Breast epithelium (tissue), 4 donors: ENCODE measurements at places on chromosomes 2 and 18.

DNA sequence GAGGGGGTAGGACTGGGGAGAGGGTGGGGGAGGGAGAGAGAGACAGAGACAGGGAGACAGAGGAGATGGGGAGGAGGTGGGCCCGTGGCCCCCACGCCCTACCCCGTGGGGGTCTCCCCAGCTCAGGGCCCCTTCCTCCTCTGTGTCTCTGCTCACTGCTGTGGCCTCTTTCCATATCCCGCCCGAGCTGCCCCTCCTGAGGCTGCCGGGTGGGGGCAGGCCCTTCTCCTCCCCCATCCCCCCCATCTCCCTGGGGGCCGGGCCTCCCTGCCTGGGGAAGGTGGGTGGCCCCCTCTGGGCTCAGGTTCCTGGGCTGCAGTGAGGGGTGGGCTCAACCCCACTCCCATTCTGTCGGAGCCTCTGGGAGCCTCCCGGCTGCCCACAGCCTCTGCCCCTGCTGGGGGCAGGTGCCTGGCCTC, 332 bp upstream of the PDCD1 start:
- no peak for DNase-seq

DNA sequence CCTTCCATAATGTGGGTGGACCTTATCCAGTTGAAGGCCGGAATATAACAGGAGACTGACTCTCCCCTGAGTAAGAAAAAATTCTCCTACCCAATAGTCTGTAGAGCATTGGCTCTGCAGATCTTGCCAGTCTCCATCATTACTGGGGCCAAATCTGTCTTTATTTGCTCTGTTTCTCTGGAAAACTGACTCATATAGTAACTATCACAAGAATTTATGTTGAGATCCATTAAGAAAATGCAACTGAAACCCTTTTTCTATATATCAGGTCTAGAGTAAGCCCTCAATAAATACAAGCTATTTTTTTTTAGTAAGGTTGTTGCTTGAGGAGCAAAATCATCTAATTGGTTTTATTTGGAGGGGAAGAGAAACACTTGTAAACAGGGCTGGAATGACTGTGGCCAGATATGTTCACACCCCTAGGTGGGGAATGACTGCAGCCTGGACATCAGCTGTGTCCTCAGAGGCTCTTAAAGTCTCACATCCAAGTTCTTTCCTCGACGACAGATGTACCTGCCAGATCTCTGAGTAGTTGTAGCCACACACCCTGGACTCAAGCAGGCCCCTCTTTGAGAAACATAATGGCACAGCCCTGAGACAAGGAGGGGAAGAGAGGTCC, 339.7 kb downstream of the TNS1 start:
- no peak for DNase-seq

- DNase-seq, result no peak
These were observed 162.2 kb upstream of the PGAP1 start for GRCh38 chr2:197088694-197089093.

- no peak for DNase-seq
These were observed 20.4 kb upstream of the TMEM247 start for GRCh38 chr2:46458763-46459500.

GRCh38 chr18:12656938-12657683, 796 bp downstream of the SPIRE1 start:
- no peak for DNase-seq

GRCh38 chr2:134011936-134012586, 241.8 kb upstream of the MGAT5 start:
- DNase-seq, result no peak

DNA sequence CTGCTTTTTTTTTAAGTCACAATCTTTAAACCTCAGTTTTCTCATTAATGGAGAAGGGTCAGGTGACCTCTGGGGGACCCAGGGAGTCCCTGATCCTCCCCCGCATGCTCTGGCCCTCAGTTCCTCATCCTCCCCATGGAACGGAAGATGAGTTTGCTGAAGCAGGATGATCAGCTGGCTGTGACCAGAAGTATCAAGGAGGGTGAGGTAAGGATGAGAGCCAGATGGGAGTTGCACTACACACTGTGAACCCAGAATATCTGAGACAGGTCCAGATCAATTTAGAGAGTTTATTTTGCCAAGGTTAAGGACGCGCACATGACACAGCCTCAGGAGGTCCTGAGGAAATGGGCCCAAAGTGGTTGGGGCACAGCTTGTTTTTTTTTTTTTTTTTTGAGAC, 3.8 kb downstream of the CATIP start:
- no peak for DNase-seq

GRCh38 chr18:6553234-6553900, 138.7 kb upstream of the L3MBTL4 start:
- DNase-seq, result no peak

DNA sequence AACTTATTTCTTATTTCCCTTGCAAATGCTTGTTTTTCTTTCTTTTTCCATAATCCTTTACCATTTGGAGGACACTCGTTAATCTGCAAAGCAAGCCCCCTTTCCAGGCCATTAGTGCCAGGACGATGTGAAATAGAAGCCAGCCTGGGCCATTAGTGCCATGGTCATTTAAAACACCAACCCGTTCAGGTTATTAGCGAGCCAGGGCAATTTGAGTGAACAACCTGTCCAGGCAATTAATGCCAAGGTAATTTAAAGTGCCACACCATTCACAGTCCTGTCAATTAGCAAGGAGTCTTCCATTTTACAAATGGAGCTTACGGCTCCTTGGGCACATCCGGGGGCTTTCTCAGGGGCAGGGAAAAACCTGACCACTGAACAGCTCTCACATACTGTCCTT, 370.6 kb downstream of the HRH4 start:
- no peak for DNase-seq

- DNase-seq, result no peak
These were observed 53.6 kb upstream of the AFF3 start for GRCh38 chr2:100195942-100196341.

- DNase-seq, result no peak
These were observed 400 bp downstream of the CCDC88A start for GRCh38 chr2:55419233-55419678.

DNA sequence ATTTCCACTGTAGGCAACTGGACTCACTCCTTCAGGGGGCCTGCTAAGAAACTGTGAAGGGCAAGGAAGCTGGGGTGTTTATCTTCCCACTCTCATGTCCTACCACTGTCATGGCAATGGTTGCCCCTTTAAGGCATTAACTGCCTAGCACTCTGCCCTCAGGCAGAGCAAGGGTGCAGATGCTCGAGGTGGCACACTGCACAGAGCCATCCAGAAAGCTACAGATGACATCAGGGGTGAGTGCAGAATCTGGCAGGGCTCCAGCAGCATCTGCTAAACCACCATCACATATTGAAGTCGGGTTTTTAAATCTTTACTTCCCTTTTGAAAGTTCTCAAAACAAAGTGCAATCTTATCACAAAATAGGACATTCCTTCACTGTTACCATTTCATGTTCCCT, 75.4 kb downstream of the RAPGEF4 start:
- DNase-seq, result no peak

DNA sequence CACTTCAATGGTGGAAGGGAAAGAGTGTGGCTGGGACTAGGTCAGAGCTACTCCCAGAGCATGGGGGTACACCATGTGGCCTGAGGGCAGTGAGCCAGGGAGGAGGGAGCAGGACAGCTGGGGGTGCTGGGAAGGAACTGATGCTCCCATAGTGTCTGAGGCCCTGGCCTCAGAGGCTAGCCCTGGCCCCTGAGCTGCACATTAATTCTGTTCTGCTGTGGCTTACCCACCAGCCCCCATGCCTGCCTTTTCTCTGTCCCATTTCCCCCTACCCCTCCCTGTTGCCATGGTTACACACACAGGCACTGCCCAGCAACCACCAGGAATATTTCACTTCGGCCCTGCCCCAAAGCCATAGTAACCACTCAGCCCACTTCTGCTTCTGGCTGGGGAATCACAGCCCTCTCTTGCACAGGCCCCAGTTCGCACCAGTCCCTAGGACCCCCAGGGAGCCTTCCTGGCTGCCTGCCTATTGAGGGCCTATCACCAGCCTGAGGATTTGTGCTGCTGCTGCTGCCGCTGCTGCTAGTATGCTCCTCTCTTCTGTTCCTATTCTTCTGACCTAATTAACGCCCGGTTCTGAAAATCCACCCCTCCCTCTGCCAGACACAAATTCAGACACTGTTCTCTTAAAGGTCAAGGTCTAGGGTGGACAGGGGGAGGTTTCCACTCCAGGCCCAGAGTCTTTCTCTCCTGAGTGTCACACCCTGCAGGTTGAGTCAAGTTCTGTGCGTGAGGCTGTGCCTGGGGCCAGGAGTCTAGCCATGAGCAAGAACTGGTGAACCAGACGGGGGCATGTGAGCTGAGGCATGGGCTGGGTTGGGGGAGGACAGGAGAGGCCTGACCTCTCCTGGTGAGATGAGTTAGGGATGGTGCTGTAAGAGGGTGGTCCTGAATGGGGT, 87.1 kb upstream of the MCFD2 start:
- DNase-seq, result no peak

DNA sequence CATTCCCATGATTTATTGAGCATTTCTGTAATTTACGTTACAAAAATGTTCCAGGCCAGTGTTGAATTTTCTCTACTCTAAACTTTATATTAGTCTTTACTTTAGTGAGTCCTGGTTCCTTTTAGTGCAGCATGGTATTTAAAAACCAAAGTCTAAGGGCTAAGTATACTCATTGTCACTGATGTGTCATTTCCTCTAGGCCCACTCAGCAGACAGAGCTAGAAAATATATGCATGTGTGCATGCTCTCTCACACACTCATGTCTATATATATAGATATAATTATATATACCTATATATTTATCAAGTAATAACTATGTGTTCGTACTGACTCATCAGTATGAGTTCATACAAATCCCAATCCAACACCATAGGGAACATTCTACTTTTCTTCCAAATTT, 132.5 kb upstream of the SLC8A1 start:
- no peak for DNase-seq

GRCh38 chr2:3664925-3665324, 6.9 kb downstream of the ALLC start:
- no peak for DNase-seq

- no peak for DNase-seq
These were observed 83.2 kb downstream of the LAMA3 start for GRCh38 chr18:23772327-23773024.

- no peak for DNase-seq
These were observed 814.5 kb upstream of the LRATD1 start for GRCh38 chr2:13818002-13818401.

GRCh38 chr2:4381049-4381448, 677.7 kb downstream of the DCDC2C start:
- no peak for DNase-seq

GRCh38 chr18:22387787-22388186, 29.9 kb downstream of the CTAGE1 start:
- no peak for DNase-seq

- no peak for DNase-seq
These were observed 447.8 kb upstream of the SPHKAP start for GRCh38 chr2:228629251-228629650.

GRCh38 chr2:42879121-42879705, 86.8 kb upstream of the HAAO start:
- DNase-seq, result no peak

DNA sequence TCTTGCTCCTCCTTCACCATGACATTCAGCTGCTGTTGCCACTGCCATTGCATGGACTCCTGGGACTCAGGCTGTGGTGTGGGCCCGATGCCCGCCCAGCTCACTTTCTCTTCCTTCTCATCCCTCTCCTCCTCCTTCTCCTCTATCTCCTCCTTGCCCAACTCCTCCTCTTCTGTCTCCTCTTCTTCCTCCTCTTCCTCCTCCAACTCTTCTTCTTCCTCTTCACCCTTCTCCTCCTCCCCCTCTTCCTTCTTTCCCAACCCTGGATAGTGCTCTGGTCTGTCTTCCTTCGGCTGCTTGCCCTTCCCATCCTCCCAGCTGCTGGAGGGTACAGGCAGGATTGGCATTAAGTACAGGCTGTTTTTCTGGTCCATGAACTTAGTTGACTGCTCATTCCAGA, 10.8 kb upstream of the CRYBA2 start:
- DNase-seq, result no peak

DNA sequence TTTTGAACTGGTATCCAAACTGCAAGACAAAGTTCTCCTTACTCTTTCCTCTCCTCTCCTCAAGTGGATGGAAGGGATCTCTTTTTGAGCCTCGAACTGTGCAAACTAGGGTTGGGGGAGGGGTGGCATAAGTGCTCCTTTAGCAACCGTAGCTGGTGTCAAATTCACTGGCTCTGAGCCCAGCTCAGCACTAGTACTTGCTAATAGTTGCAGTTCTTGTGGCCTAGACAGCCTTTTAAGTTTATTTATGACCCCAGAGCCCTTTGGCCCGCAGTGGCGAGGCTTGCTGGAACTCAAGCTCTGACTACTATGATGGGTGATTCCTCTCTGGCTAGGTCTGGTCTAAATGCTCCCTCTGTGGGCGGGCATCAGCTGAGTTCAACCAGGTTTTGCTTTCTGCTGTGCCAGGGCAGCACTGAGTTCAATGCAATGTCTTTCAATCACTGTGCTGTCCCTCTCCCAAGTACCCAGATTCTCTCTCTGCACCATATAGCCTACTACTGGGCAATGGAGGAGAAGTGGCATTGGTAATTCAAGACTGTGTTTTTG, 528.4 kb upstream of the SYT4 start:
- DNase-seq, result no peak

DNA sequence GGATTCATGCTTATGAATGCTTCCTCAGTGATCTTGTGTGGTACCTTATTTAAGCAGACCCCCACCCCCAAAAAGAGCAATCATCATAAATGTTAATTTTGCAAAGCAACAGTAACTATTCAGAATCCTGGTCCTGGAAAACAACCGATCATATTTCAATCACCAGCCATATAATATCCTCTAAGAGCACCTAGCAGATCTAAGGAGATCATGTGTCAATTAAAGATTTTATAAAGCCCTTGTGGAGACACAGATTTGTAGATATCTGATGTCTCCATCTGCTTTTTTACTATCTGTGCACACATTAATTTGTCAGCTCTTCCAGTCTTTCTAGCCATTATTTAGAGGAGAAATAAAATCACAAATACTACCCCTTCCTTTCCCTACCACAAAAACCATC, 423.7 kb downstream of the TGIF1 start:
- no peak for DNase-seq

DNA sequence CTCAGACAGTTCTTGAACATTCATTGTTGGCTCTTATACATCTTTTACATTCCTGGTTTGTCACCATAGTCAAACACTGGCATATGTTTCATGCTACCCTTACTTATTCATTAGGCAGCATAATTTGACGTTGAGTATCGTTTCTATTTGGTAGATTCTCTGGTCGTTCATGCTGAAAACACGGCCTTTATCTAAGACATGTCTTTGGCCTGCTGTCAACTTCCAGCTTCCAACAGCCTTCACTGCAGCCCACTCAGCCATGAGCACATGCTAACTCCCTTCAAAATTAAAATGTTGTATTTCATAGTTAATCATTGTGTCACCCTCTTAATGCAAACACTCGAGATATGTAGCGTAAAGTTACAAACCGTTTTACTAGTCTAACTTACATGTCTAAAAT, 493.0 kb upstream of the NRP2 start:
- DNase-seq, result no peak
